SW 1271 (cell line): ENCODE measurements at places on chromosomes 1 and 21.

- DNase-seq: no peak
These were observed 36.6 kb upstream of the NID1 start for GRCh38 chr1:236101233-236102200.

- no peak for DNase-seq
These were observed 81.5 kb downstream of the SYT2 start for GRCh38 chr1:202628646-202629215.

DNA sequence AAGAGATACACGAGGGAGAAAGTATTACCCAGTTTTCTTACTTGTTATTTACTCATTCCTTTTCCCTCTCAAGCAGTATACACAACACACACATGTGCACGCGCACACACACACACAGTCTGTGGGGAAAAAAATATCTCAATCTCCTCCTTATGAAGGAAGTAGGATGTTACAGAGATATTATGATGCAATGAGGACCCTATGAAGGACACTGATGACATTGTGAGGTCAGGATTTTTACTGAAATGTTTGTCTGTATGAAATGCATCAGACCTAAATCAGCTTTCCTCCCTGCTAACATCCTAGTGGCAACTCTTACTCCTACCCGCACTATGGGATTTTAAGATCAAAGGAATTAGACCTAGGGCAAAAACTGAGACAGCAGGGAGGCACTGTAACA is at the start of gene WDR64:
Gene WDR64 (plus strand): TSS at position 270 of the 400 bp plus-strand sequence. CDS start 204 bp downstream, outside the sequence.
- no peak for DNase-seq

GRCh38 chr1:152983234-152983633 is 647 bp upstream of the SPRR1A start:
- no peak for DNase-seq

DNA sequence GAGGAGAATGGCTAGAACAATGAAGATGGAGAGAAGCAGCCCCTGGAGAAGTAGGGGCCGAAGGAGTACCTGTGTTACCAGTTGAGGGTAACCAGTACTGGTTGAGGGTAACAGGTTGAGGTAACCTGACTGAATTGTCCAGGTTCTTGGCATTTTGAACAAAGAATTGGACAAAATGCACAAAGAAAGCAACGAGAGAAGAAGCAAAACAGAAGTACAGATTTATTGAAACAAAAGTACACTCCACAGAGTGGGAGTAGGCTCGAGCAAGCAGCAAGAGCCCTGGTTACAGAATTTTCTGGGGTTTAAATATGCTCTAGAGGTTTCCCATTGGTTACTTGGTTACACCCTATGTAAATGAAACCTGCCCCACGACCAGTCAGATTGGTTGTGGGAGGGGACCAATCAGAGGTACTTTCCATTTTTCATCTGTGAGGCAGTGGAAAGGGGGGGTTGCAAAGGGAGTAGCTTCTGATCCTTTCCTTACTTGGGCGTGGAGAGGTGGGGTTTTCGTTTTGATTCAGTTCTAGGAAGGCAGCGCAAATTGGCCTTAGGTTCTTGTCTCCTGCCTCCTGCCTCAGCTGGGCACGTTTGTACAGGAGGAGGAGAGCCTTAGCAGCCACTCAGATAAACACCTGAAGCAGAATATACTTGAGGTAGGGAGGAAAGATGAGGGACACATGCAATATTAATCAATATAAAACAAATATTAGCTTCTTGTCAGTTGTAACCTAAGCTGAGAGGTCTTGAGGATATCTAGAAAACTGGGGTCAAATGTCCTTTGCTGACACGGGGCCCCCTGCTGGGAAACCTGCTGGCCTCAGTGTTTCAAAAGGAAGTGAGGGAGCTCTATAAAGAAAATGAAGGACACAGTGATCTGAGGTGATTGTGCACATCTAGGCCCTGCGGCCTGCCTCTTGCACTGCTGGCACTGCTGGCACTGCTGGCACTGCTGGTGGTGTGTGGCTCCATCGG is 14.3 kb upstream of the LSM10 start:
- DNase-seq: no peak

DNA sequence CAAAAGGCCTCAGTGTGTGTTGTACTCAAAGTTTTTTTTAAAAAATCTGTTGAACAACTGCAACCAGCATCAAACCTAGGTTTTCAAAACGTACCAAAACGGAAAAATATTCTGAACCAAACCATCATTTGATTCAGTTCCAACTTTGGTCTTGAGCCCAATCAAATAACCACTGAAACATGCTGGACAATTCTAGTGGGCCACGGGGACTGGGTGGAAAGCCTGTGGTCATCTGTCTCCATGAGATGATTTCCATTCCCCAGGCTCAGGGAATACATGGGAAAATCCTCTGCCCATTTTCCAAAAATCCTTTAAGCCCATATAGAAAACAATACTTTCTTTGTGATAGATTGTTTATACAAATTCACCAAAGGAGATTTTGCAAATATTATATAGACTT is 22.5 kb downstream of the ITPKB start:
- DNase-seq: no peak

DNA sequence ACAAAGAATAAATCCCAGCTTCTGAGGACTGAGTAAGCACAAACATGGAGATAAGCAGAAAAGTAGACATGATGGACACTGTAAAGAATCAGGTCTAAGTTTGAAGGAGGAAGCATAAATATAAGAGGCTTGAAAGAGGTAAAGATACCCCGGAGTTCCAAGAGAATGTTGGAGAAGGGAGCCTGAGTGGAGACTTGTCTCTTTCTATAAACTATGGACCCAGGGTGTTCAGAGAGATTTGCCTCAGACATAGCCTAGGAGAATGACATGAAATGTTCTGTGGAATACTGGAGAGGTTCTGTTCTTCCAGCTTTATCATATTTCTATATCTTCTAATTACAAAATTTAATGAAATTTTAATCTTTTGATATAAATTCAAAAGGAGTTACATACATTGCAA is 554.3 kb upstream of the B3GALT2 start:
- DNase-seq: no peak

GRCh38 chr1:21550097-21550496 is 40.9 kb downstream of the ALPL start:
- DNase-seq: no peak

GRCh38 chr1:200143347-200143746 is 115.8 kb downstream of the NR5A2 start:
- DNase-seq: no peak

DNA sequence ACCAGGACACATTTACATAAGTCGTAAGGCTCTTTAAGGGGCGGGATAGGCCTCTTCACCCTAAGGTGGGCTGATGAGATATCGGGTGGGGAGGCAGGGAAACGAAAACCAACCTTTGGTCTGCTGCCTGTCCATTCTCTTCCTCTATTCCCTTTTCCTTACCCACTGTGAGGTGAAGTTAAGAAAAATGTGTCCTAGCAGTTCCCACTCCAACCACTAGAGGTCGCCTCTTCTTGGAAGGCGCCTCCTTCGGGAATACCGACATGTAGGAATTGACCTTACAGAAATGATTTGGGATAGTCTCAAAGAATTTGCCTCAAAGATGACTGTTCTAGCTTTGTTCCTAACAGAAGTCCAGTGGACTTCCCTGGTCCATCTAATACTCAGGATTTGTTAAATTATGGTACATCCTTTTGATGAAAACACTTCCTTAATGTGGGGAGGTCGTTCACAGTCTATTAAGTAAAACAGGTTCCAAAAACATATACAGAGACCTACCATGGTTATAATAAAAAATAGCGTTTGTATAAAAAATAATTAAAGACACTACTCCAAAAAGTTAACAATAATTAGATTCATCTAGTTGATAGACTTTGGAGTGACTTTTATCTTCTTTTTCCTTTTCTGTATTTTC is 14.1 kb downstream of the AZIN2 start:
- DNase-seq: peak; percentile 19

DNA sequence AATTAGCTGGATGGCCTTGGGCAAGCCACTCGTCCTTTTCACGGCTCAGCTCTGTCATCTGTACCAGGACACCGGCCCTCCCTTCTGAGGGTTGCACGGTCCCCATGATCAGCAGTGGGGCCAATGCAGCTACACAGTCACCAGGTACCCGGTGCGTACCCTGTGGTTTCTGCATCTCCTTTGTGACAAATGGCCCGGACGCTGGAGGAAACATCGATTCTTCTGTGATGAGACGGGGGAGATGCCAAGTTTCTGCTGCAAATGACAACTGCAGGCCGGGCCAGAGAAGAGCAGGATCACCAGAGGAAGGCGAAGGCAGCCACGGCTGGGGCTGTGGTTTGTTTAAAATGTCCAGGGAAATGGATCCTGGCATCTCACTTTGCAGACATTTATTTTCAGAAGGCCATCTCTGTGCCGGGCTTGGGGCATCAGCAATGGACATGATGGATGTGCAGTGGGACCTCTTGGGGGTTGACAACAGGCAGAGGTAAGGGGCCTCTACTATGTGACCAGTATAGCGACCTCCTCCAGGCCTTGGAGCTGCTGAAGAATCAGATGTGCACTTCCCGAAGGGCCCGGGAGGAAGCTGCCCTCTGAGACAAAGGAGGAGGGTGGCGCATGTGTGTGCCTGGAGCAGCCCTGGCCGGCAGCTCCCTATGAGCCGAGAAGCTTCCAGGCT is 221.9 kb upstream of the C1orf174 start:
- DNase-seq: no peak

- no peak for DNase-seq
These were observed 20.3 kb downstream of the NOS1AP start for GRCh38 chr1:162089748-162090147.

DNA sequence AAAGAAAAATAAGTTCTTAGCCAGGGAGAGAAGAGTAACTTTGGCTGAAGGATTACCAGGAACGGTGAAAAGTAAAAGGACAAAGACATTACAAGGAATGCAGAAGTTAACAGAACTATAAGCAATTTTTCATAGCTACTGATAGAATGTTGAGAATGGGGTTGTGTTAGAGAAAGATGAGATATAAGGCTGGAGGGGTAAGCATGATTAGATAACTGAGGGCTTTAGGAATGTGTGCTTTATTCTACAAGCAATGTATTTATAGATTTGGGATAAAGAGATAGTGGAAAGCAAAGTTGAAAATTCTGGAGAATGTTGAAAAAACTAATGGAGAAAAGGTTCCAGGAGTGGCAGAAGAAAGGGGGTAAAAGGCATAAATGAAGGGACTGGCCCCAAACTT is 65.4 kb upstream of the PTCH2 start:
- no peak for DNase-seq

DNA sequence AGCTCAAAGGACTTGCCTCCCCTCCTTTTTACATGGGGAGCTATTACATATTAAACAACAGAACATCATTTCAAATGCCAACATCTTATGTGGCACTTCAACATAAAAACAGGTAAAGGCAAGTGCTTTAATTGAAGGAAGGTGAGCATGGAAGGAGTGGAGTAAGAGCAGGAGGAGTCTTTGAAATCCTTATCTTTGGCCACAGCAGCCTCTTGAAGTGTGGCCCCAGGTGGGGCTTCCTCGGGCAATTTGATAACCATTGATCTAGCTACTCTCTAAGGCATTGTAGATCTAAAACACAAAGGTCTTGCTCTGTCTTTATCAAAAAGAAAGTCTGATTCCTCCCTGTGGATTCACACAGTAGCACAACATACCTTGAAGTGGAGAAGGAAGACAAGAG is 70.9 kb upstream of the PPP2R5A start:
- no peak for DNase-seq

GRCh38 chr1:166875302-166875733 is 746 bp downstream of the TADA1 start:
- DNase-seq: no peak
